WTC11 (cell line): ENCODE measurements at places on chromosomes 12 and 14.
A peak's percentile ranks its signal among the peaks of the same experiment; 100 is the strongest.

- no peak for DNase-seq
Measured at GRCh38 chr12:127726671-127727315, 540.2 kb upstream of the TMEM132C start.

GRCh38 chr12:22792138-22792537 is 167.2 kb downstream of the ETNK1 start:
- DNase-seq = no peak

DNA sequence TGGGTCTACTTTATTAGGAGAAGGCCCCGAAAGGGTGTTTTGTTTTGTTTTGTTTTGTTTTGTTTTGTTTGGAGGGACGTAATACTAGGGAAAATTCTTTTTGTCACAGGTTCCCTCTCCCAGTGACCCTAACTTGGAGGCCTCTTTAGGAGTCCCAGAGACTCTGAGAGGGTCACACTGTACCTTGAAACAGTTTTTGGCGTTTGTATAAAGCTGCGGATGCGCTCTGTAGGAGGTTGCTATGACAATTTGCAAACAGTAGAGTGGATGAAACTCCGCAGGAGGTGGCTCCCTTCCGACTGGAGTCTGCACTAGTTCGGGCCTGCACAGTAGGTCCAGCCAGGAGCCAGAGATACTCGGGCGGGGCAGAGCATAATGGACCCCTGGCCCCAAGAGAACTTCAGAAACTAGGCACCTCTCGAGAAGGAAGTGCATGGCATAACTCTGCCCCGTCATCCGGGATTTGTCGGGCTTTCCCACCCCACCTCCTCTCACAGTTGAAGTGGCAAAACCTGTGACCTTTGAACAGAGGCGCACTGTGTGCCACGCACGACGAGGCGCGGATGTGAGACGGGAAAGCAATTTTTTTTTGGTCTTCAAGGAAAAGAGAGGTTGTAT is 1.3 kb upstream of the DYRK2 start:
- DNase-seq = peak; percentile 26

- no peak for DNase-seq
Measured at GRCh38 chr12:67122584-67122983, 146.6 kb upstream of the CAND1 start.

DNA sequence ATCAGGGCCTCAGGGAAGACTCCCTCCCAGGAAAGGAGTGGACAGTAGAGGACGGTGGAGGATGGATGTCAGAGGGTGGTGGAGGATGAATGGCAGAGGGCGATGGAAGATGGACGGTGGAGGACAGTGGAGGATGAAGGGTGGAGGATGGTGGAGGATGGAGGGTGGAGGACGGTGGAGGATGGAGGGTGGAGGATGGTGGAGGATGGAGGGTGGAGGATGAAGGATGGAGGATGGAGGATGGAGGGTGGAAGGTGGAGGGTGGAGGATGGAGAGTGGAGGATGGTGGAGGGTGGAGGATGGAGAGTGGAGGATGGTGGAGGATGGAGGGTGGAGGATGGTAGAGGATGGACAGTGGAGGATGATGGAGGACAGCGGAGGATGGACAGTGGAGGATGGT is 95.9 kb downstream of the LRRC74A start:
- DNase-seq = no peak

GRCh38 chr14:59707778-59708561 is 131.4 kb upstream of the CCDC175 start:
- no peak for DNase-seq
